AG08395 (cell line): ENCODE measurements at places on chromosomes 5 and 9.

DNA sequence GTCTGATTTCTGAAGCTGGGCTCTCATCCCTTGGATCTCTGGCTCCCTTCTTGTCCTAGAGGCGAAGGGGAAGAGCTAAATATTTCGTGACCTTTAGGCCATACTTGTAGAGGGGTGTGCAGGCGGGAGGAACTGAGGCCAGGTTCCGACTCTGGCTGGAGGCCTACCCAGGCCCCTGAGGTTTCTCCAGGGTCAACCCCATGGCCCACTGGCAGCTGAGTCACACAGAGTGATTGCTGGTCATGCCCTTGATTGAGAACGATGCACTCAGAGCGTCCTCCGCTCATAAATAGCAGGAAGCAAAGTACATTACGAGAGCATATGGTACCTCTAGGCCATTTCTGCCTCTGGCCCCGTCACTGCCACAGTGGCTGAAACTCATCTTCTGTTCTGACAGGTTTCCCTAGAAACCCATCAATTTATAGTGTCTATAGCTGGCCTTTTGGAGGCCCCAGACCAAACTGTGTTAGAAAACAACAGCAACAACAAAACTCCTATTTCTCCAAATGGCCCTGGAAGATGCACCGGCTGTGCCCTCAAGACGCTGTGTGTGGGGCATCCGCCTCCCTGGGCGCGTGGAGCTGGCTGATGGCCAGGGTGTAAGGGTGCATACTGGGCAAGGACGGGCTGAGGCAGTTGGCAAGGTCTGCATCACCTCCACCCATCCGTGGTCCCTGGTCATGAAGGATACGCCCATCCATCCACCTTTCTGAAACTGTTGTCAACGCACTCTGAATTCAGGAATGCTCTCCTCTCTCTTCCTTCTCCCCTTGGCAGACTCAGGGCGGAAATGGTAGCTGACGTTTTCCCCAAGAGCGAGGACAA lies 32.9 kb upstream of the FCN1 start:
- DNase-seq, result no peak

GRCh38 chr9:77903666-77904285 lies 127.8 kb downstream of the GNAQ start:
- DNase-seq, result no peak

DNA sequence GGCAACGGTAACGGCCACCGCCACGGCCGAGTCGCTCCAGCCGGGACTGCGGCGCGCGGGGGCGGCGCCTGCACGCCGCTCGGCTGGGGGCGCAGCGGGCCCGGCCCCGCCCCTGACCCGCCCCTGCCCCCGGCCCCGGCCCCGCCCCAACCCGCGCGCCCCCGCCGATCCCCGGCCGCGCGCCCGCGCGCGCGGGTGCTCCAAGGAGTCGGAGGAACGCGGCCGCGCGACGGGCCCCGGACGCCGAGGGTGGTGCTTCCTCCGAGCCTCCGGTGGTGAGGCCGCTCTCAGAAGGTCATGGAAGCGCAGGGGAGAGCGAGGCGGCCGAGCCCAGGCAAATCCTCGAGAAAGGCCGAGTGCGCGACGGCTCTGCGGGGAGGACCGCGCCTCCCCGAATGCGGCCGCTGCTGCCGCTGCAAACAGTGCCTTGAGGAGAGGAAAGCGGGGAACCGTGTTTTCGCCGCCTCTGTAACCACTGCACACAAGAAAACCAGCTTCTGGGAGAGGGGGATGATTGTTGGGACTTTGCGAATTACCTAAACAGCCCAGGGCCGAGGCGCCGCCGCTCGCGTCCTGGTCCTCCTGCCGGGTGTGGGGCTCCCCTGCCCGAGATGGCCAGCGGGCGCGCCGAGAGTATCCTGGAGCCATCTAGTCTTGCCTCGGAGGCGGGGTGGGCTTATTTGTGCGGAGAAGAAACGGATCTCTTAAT lies at the start of gene LIFR:
Gene LIFR (minus strand): TSS at position 48 of the 709 bp plus-strand sequence. CDS start 25,999 bp downstream, outside the sequence.
- DNase-seq, result peak; percentile 87

DNA sequence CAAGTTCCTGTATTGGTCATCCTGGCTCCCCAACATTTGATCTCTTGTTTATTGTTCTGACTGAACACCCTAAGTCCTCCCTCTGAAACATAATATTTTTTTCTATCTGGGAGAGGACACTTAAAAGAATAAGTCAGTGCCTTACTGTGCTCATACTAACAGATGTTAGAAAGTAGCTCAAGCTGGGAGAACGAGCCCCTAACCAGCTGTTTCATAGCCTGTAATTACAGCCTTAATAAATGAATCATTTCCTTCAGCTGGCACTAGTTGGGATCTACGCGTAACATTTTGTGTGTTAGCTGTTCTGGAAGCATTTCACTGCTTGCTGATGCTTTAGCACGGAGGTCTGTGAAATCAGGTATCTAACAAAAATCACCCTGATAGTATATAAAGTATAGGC lies 345.9 kb upstream of the RIOK2 start:
- peak; percentile 42 for DNase-seq

DNA sequence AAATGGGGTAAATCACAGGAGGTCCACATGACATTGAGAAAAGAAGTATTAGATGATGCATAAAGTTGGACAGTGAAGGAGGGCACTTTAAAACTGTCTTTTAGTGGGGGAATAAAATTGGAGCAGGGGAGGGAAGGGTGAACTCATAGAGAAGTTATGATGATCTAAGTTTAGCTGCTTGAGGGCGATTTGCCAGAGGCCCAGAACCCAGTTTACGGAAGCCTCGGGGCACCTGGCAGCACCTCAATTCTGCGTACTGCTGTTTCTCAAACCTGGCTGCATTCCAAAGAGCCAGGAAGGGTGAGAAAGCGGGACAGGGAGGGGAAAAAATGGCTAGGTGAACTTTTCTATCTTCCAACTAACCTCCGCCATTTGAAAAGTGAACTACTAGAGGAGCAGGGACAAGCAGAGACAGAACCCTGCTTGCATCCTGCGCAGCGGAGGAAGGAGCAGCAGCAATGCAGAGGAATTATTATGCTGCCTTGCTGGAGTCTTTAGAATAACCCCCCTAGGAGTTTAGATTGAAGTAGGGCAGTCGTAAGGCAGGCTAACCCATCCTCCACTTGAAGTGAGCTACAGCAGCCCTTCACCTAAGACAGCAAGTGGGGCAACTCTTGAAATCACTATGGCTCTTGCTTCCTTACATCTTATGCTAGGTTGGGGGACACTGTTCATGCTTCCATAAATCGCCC lies 316.8 kb downstream of the BRINP1 start:
- DNase-seq, result no peak

DNA sequence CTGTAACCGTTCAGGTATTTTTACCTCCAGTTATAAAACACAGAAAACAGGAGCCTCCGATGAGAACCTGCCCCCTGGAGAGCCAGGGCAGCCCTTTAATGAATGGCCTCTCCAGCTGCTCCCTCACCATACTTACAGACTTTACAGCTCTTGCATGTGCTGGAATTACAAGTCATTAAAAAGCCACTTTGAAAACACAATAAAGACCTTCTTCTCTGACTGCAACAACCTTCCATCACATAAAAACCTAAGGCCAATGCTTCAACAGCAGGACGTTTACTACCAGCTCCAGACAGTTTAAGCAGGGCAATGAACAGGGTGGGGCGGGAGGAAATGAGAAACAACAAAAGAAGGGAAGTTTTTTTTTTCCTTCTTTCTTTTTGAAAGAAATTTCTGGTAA lies 213.8 kb downstream of the MLLT3 start:
- no peak for DNase-seq

- DNase-seq, result no peak
Measured at GRCh38 chr5:135100011-135100410, 66.0 kb upstream of the PITX1 start.

GRCh38 chr9:128945798-128946501 lies 1.5 kb downstream of the DOLK start:
- DNase-seq, result no peak

DNA sequence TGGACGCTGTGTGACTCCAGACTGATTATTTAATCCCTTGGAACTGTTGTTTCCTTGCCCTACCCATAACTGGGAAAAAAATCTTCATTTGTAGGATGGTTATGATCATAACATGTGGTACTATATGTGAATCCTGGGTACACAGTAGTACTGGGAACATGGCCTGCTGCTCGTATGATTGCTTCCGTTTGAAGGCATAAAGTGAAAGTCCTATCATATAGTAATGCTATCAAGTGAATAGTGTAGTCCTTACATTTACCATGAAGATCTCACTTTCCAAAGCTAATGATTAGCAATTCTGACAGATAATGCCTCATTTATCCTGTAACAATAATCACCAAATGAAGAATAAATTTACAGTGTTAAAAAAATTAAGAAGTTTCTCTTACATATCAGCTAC lies 53.2 kb downstream of the MEF2C start:
- peak; percentile 7 for DNase-seq

GRCh38 chr5:150184990-150185912 lies 4.6 kb upstream of the SLC6A7 start:
- DNase-seq, result no peak

DNA sequence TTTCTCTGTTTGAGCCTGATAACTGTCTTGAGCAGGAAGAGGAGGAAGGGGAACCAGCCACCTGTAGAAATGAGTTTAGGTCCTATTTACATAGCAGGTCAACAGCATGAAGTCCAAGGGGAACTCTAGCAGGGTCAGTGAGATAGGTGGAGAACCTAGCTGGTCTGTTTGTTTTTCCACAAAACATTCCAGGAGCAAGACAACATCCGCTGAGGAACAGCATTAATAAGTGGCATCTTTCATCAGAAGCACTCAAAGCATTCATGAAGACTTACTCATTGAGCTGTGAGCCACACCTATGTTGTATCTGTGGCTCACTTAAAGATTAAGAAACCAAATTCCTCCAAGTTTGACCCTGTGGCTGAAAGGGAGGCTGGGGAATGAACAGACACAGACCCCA lies 115.9 kb downstream of the ACTBL2 start:
- DNase-seq, result peak; percentile 52

DNA sequence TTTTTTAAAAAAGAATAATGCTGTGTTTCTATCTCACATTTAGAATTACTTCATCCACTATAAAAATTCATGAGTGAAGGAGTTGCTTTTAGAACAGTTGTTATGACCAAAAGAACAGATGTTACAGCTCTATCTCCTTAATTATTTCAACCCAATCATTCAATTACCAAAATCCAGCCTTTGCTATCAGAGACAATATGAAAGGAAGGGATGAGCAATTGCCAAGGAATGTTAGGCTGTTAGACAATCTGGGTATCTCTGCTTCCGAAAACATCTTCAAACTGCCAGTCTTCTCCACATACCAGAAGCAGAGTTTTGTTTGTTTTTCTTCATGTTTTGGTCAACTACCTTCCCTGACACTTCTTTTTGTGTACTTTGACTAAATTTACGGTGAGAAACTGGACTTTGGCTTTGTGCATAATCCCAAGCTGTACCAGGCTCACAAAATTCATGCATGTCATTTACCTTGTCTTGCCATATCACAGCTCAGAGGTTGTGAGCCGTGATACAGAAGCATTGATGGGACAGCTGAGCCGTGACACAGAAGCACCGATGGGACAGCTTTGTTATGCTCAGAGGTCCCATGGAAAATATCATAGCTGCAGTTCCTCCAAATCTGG lies 405.5 kb downstream of the KIF4B start:
- DNase-seq, result no peak

- DNase-seq, result no peak
Measured at GRCh38 chr9:108668938-108669335, 186.8 kb downstream of the ACTL7B start.

DNA sequence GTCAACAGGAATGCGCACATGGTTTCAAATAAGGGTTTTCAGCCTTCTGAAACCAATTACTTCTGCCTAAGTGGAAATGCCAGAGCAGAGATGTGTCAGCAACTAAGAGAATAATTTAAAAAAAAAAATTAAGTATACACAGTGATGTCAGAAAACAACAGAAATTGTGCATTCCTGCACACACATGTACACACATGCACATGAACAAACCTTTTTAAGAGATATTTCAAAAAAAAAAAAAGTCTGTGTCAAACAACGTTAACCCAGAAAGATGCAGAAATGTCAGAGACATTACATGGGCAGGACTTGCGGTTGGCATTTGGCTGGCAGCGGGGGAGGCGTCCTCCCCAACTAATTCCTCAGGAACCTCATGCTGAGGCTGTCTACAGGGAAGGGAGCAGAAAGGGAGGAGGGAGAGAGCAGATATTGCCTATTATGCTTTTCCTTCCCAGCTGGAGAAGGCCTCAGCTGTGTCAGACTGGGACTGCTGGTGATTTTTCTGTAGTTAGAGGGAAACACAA lies 536.9 kb upstream of the WWC1 start:
- DNase-seq, result peak; percentile 78

DNA sequence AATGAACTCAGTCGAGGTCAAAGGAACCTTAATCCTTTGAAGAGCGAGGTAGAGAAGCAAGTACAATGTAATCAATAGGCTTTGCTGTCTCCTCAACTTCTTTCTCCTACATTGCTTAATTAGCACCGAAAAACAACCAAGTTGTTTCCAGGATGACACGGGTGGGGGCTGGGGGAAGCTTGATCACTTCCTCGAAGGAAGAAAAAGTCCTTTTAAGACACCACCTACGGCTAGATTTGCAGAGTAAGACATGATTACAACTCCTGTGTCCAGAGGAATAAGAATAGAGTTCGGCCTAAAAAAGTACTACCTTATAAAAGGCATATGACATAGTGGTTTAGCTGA lies 811 bp upstream of the ARRDC3 start:
- DNase-seq, result no peak

GRCh38 chr5:1746371-1747078 lies 53.1 kb downstream of the MRPL36 start:
- DNase-seq, result no peak

DNA sequence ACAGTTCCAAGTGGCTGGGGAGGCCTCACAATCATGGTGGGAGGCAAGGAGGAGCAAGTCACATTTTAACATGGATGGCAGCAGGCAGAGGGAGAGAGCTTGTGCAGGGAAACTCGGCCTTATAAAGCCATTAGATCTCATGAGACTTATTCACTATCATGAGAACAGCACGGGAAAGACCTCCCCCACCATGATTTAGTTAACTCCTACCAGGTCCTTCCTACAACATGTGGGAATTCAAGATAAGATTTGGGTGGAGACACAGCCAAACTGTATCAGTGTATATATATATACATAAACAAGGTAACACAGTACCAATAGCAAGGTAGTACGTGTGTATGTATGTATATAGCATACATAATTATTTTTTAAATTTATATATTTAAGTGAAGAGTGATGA lies 50.9 kb downstream of the NFX1 start:
- no peak for DNase-seq

DNA sequence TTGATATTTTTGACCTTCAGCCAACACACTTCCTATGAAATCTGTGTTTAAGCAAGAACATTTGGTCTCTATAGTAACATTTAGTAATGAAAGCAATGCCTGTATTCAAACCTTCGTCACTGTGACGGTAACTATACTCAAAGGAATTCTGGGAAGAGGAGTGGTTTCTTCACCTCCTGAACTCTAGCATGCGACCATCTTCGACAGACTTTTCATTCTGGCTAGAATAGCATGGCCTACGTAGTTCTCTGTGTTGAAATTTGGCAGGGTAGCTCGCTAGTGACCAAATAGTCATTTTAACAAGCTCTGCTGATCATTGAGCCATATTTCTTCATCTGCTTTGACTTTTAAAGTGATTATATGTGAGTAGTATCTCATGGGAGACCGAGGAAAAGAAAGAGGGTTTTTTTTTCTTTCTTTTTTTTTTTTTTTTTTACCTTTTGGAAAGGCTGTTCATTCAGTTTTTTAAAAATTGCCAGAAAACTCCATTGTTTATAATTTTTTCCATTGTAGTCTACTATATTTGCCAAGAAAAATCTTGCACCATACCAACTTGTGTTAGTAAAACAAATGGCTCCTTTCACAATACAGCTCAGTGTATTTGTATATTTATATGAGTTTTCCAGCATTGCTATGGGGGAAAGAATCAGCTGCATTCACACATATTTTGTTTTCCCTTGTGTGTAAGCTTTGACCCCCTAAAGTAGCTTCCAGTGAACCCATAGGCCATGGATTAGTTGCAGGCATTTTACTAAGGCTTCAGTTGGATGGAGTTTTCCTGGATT lies 166.8 kb downstream of the NNT start:
- DNase-seq, result peak; percentile 63
